Stimulated activated CD8-positive, alpha-beta memory T cell treated with anti-CD3 and anti-CD28 coated beads, Interleukin-12 subunit alpha, Interleukin-12 subunit beta, amount 100 ng/mL, for 4 hours (primary cell): ENCODE measurements at places on chromosomes 11 and 22.

GRCh38 chr22:46687048-46687444 is 51.0 kb downstream of the CERK start:
- DNase-seq, result no peak

DNA sequence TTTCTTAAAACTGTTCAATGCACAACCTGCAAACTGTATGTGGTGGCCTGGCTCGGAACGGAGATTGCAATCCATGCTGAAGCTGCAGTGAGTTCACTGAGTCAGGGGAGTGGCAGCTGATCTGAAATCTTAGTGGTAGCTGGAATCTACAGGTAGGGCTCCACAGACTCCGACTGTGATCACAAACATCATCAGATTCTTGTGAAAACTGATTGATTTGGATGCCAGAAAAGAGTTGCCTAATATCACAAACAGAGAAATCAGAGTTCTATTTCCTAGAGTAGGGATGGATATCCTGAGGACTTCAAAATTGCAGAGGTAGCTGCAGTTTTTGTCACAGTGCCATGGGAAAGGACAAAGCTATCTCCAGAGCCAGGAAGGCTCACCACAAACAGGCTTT is 57.5 kb upstream of the SC5D start:
- no peak for DNase-seq

- DNase-seq, result no peak
Measured at GRCh38 chr11:130403271-130403804, 25.1 kb downstream of the ADAMTS8 start.

DNA sequence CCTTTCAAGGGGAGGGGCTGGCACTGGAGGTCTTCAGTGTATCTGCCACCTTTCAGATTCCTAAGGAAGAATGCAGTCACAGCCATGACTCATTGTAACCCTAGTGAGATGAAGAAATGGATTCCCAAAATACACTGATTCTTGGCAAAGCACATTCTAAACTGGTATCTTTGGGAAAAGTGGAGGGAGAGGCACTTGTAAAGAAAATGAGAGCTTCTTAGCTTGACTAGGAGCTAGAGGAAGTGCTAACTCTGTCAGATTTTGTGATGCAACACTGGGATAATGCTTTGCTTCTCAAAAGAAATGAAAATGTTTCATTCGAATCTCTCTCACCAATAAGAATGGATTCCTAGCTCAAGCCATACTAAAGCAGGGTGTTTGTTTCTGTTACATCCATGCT is 14.3 kb downstream of the NRIP3 start:
- no peak for DNase-seq

DNA sequence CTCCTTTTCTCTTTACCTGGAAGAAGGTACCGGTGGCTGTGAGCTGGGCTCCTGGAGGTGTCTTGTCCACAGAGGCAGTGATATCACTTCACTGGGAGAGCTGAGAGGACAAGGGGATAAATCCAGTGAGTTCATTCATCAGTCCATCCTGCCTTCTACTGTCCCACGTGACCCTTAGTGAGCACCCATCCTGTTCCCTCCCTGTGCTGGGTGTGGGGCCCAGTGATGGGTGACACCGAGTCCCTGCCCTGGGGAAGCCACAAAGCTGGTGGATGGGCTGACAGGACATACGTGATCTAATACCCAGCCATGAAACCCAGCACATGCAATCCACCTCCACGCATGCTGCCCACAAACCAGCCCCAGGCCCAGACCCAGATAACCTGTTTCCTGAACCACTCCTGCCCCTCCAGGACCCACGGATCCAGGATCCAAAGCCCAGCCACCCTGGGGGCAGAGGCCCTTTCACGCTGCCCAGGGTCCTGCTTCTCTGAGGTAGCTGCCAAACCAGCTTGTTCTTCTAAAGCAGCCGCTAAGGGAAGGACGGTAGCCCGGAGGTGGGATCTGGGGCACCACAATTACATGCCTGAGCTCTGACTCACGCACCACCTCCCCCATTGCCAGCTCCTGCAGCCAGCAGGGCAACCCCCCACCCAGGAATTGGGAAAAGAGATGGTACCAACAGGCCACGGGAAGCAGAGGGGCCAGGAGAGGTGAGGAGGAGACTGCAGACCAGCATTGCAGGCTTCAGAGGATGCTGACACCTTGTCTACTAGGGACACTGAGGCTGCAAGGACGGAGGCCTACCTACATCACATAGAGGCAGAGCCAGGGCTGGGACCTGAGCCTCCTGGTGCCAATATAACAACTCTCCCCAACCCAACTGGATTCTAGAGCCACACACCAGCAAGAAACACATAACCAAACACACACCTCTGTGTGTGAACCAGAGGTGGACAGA is 35.2 kb downstream of the GDPD5 start:
- DNase-seq, result no peak

GRCh38 chr11:111258046-111258445 is 12.5 kb downstream of the POU2AF2 start:
- DNase-seq, result no peak

DNA sequence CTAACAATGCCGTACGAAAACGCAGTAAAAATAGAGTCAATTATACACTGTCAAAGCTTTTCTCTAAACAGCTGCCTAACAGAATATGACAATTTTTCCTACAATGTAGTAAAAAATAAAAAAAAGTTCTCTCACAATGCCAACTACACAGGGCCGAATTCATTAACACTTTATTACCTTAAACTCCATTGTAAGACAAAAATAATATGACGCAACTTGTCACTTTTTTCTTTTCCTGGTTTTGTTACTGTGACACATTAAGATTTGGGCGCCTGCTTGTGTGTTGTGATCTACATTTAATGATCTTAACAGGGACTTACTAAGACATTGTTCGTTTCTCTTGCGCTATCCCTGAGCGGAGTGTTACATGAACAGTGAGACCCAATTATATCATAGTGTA is 204.1 kb downstream of the INSC start:
- no peak for DNase-seq

- no peak for DNase-seq
Measured at GRCh38 chr11:64790205-64791095, 12.1 kb upstream of the SF1 start.

GRCh38 chr11:114017723-114018122 is 41.8 kb upstream of the ZBTB16 start:
- no peak for DNase-seq
